ENCODE measurements at places on chromosomes 12 and 14. TPM values are rescaled to one million over a fixed set of nuclear protein-coding genes. Genes with fewer than 3 reads are reported as not detected.

DNA sequence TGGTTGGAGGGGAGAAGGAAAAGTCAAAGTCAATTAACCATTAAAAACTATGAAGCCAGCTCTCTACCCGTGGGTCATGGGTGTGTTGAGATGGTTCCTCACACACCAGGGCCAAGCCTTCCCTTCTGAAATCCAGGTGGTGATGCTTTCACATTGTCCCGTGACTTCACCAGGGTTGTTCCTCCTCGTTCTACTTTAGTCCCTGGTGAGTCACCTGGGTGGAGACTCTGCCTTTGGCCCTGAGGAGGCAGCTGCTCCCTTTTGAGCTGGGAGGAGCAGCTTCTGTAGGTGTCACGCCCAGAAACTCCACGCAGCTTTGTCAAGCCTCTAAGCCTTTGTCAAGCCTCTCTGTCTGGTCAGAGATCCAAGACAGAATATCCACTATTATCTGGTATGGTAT is 348.3 kb downstream of the BMP4 start:
- peak; percentile 80 for DNase-seq
- no peak overlapping the region for H3K27ac ChIP-seq
- no peaks in the 10 kb centered on the region for H3K36me3 ChIP-seq

GRCh38 chr14:57025456-57025855 is 215.2 kb upstream of the OTX2 start:
- DNase-seq = no peak
- no peak overlapping the region for H3K4me3 ChIP-seq
- no peaks in the 10 kb centered on the region for H3K36me3 ChIP-seq
- no peaks in the 10 kb centered on the region for H3K4me1 ChIP-seq
- no peak overlapping the region for H3K27ac ChIP-seq

The OR10G3 gene
- not detected for total RNA-seq

GRCh38 chr12:132061641-132062430 is 82.3 kb downstream of the DDX51 start:
- H3K4me1 ChIP-seq = no peaks in the 10 kb centered on the region
- H3K36me3 ChIP-seq = peaks cover 17% of the 10 kb centered on the region
- no peak overlapping the region for H3K4me3 ChIP-seq
- H3K27ac ChIP-seq = no peak overlapping the region

DNA sequence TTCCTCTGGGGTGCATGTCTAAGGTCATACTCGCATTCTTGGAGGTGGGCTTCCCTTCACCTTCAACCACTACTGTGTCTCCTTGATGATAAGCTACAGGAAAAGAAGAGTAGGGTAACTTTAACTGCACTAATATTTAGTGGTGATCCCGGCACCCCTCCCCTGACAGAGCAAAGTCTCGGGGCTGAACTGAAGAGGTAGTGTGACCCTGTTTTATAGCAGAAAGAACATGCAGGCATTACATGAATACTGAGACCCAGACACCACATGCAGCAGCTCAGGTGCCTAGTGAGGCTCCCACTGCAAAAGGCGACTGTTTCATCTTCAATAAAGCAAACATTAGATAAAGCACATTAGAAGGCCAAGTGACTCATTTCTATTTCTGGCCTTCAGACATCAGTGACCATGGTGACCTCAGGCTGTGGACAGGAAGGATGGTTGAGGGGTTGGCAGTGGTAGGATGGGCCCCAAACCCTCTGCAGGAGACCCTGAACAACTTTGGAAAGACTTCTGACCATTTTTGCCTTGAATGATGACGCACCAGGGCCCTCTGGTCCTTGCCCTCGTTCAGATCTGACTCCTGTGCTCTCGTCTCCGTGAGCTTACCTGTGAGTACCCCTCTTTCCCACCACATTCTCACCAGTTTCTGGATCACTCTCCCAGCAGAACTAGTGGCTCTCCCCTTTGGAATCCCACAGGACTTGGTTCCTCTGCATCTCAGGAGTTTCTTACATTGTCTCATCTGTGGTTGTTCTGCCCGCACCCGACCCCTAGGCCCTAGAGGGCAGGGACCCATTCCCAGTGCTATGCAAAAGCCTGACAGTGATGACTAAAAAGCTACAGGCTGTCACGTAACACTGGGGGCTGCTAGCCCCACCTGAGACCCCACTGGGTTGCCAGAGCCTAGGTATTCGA is 23.8 kb upstream of the JPH4 start:
- no peak overlapping the region for H3K27ac ChIP-seq
- H3K36me3 ChIP-seq = no peaks in the 10 kb centered on the region
- H3K4me1 ChIP-seq = peaks cover 8% of the 10 kb centered on the region
- H3K27me3 ChIP-seq = no peaks in the 10 kb centered on the region
- no peak overlapping the region for H3K4me3 ChIP-seq
- DNase-seq = peak; percentile 41

Data from PC-9 (cell line).